CD4-positive, alpha-beta memory T cell (primary cell): ENCODE measurements at places on chromosomes 5 and 9. TPM values are rescaled to one million over a fixed set of nuclear protein-coding genes. Genes with fewer than 3 reads are reported as not detected.

GRCh38 chr9:107292821-107293542, 9.9 kb downstream of the RAD23B start:
- no peaks in the 10 kb centered on the region for H3K36me3 ChIP-seq
- no peak overlapping the region for H3K4me3 ChIP-seq
- peaks cover 78% of the 10 kb centered on the region for H3K4me1 ChIP-seq
- no peaks in the 10 kb centered on the region for H3K27me3 ChIP-seq

DNA sequence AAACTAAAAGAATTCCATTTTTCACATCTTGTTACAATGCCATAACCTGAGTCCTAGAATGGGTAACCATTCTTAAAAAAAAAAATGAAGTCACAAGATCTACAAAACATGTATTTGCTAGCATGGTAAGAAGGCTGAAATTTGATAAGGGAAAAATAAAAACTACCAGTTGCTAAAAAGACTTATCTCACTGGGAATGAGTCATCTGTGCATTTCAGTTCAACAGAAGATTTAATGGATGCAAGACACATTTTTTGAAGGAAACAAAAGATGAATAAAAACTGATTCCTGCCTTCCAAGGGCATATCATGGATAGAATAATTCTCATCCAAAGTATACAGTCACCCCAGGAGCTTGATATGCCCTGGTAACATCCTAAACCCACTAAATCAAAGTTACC, 47.2 kb downstream of the SGTB start:
- no peak for DNase-seq
- H3K4me3 ChIP-seq, result no peak overlapping the region
- peaks cover 39% of the 10 kb centered on the region for H3K36me3 ChIP-seq

GRCh38 chr5:155103146-155103545, 89.6 kb downstream of the KIF4B start:
- H3K27ac ChIP-seq, result no peak overlapping the region
- no peaks in the 10 kb centered on the region for H3K27me3 ChIP-seq
- no peaks in the 10 kb centered on the region for H3K4me1 ChIP-seq
- H3K4me3 ChIP-seq, result no peak overlapping the region
- no peaks in the 10 kb centered on the region for H3K36me3 ChIP-seq
- DNase-seq, result no peak

LRRC14B gene
- not detected for total RNA-seq

RAB24 gene
- total RNA-seq, result 20.5 TPM

GRCh38 chr9:13459071-13459470, 179.6 kb upstream of the MPDZ start:
- no peaks in the 10 kb centered on the region for H3K27me3 ChIP-seq
- no peak for DNase-seq
- H3K4me3 ChIP-seq, result no peak overlapping the region

GRCh38 chr9:22215521-22215920, 206.4 kb upstream of the CDKN2B start:
- H3K36me3 ChIP-seq, result no peaks in the 10 kb centered on the region
- H3K27ac ChIP-seq, result no peak overlapping the region
- no peak overlapping the region for H3K4me3 ChIP-seq
- no peak for DNase-seq
- H3K27me3 ChIP-seq, result no peaks in the 10 kb centered on the region

NSG2 gene
- total RNA-seq, result not detected

GRCh38 chr5:33203931-33204330, 236.8 kb upstream of the TARS1 start:
- no peak for DNase-seq
- no peaks in the 10 kb centered on the region for H3K4me1 ChIP-seq
- no peaks in the 10 kb centered on the region for H3K36me3 ChIP-seq
- no peaks in the 10 kb centered on the region for H3K27me3 ChIP-seq
- no peak overlapping the region for H3K27ac ChIP-seq
- H3K4me3 ChIP-seq, result no peak overlapping the region

SPINK4 gene
- not detected for total RNA-seq

GRCh38 chr5:126937771-126938170, 92.6 kb downstream of the MARCHF3 start:
- H3K4me3 ChIP-seq, result no peak overlapping the region
- no peaks in the 10 kb centered on the region for H3K4me1 ChIP-seq
- H3K27me3 ChIP-seq, result no peaks in the 10 kb centered on the region
- H3K27ac ChIP-seq, result no peak overlapping the region
- DNase-seq, result no peak

CDH10 gene
- total RNA-seq, result not detected

CDX1 gene
- not detected for total RNA-seq

BTNL3 gene
- not detected for total RNA-seq

GRCh38 chr5:20959347-20959746, 971.3 kb upstream of the CDH18 start:
- H3K27me3 ChIP-seq, result no peaks in the 10 kb centered on the region
- no peak overlapping the region for H3K4me3 ChIP-seq
- no peak for DNase-seq
- no peaks in the 10 kb centered on the region for H3K36me3 ChIP-seq
- H3K4me1 ChIP-seq, result no peaks in the 10 kb centered on the region
- no peak overlapping the region for H3K27ac ChIP-seq

ABO gene
- total RNA-seq, result not detected

DNA sequence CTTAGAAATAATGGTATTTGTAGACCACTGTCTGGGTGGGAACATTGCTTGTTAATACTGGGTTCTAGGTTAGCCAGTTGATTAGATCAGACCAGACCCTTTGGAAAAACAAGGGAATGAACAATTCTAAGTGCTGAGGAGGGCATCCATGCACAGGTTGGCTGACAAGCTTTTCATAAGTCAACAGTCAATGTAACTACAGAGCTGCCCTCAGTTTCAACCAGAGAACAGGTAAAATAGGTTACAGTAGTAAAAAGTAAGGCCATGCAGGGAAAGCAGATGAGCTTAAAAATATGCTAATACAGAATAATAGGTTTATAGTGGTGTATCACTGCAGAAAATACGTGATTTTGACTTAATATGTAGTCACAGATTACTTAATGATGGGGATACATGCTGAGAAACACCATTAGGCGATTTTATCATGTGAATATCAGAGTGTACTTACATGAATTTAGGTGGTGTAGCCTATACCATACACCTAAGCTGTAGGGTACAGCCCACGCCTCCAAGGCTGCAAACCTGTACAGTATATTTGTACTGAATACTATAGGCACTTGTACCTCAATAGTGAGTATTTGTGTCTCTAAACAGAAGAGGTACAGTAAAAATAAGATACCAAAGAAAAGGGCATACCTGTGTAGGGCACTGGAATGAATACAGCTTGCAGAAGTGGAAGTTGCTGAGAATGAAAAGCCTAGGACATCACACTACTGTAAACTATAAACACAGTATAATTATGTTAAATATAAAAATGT, 6.1 kb upstream of the FGF18 start:
- H3K27ac ChIP-seq, result no peak overlapping the region
- H3K4me1 ChIP-seq, result peaks cover 14% of the 10 kb centered on the region
- DNase-seq, result no peak
- no peak overlapping the region for H3K4me3 ChIP-seq
- no peaks in the 10 kb centered on the region for H3K27me3 ChIP-seq
